NCI-H1092 treated with DMSO at 0.1 percent for 48 hours (cell line): ENCODE measurements at places on chromosomes 12 and 14.

DNA sequence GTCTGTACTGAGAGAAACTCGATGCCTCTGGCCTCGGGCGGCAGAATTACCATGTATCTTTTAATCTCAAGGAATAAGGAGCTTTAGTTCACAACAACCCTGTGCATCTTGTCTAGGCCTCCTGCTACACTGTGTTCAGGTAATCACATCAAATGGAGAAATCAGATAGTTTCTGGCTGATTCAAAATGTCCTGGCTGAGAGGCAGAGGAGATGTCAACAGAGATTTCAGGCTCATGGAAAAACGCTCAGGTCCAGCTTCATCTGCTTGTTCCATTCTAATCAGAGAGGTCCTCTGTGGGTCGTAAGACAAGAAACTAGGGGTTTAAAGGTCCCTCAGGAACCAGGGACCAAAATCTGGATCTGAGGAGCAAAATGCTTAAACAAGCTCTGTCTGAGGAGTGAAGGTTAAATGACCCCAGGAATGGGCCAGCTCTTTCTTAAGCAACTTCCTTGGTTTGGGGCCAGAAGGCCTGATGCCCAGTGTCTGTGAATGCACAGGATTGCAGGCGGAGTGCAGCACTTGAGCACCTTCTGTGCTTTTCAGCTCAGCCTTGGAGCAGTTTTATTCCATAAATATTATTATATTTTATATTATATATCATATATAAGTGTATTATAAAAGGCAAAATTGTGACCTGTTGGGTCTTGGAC, 170.2 kb upstream of the PRICKLE1 start:
- no peak for DNase-seq

DNA sequence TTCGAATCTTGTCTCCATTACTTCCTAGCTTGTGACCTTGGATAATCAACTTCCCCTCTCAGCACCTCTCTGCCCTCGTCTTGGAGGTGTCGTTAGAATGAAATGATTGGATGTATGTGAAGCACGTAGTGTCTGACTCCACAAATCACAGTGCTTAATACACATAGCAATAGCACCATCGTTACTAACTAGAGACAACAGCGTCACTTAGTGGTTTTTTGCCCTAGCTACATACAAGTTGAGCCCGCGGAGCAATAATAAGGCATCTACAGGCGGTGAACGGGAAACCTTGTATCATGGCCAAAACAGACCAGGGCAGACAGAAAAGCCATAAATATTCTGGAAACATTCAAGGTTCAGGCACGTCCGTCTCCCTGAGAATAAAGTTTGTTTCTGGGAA, 154.9 kb downstream of the ASCL4 start:
- DNase-seq, result peak; percentile 51

DNA sequence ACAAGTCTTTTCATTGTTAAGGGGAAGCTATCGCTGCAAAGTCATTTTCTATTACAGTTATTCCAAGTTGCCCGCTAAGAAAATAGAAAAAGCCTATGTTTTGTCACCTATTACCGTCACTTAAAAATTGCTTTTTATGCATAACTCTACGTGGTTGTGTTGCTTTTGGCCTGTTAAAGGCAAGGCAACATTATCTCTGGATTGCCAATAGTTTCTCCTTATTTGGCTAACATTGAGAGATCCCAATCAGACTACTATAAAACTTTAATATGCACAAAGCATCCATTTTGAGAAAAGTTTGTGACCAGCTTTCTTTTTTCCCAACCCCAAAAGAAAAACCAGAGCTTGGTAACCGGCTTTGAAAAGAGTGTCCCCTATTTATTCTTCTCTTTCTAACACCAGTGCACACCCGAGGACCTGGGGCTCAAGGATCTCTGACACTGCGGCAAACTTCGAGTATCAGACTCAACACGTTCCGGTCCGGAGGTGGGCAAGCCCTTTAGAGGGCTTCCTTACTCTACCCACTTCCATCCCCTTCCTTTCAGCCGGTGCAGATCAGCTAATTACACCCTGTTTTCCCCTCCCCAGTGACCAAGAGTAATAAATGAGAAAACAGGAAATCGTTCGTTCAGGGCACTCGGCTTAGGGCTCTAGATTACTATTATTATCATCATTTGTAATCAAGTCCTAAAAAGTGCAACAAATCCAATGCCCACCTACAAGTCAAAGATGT, 1.2 kb downstream of the PPP1R12A start:
- no peak for DNase-seq

DNA sequence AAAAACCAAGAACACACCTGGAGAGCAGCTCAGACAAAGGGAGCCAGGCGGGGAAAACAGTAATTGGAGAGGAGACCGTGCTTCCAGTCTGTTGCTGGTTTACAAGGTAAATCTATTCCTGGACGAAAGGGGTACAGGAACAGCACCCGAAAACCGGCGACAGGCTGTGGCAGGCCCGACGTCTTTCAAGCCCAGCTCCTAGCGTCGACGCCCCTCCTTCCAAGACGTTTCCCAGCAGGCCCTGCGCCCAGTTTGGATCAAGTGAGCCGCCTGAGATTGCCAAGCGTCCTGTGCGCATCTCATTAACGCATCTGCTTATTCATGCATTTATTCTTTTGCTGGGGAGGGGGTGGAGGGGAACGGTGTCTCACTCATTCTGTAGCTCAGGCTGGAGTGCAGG, 1.4 kb downstream of the C12orf56 start:
- DNase-seq, result peak; percentile 42
